Fibroblast of skin of left quadriceps (primary cell): ENCODE measurements at places on chromosomes 2 and 18.

- peak; percentile 55 for DNase-seq
Observed at GRCh38 chr2:10124538-10125045, 2.1 kb downstream of the RRM2 start.

DNA sequence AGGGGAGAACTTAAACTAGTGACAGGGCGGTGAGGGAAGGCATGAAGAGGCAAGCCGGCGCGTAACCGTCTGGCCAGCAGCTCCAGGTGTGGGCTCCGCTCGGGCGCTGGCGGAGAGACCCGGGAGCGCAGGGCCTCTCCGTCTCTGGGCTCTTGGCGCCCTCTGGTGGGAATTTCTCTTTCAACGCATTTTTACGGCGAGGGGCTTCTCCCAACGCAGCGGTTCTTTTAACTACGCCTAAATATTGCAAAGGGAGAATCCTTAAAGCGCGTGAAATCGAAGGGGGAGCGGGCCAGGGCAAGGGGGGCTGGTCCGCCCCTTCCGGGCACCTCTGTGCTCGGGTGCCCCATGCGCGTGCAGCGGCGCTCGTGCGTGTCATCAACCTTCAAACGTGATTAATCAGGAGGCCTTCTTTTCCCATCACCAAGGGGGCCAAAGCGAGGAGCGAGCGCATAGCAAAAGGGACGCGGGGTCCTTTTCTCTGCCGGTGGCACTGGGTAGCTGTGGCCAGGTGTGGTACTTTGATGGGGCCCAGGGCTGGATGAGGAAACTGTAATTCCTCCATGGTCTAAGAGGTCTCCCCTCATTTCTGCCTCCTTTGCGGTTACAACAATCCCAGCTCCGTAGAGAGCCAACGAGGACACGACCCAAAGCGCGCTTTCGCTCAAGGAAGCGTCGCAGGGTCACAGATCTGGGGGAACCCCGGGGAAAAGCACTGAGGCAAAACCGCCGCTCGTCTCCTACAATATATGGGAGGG is 762 bp upstream of the GAD1 start:
- no peak for DNase-seq

DNA sequence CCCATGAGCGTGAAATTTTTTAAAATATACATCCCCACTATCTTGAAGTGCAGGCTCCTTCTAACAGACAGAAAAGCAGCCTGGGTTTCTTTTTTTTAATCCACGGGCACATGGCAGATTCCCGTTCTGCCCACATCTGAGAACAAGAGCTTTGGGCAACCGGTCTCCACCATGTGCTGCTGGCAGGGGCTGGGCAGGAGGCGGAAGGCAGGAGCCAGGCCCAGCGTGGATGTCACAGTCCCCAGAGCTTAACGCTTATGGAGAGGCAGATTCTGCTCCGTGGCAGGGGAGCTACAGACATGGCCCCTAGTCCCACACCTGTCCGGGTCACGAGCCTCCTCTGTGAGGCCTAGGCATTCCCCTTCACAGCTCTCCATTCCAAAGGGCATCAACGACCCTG is 503.0 kb upstream of the MYT1L start:
- DNase-seq: no peak

- peak; percentile 50 for DNase-seq
Observed at GRCh38 chr2:235595422-235596010, 101.7 kb downstream of the AGAP1 start.

- DNase-seq: no peak
Observed at GRCh38 chr2:167181134-167181533, 292.9 kb downstream of the XIRP2 start.

- DNase-seq: no peak
Observed at GRCh38 chr2:73451263-73451972, 65.8 kb downstream of the ALMS1 start.

GRCh38 chr2:135742325-135742757 is 686 bp downstream of the UBXN4 start:
- DNase-seq: peak; percentile 12

DNA sequence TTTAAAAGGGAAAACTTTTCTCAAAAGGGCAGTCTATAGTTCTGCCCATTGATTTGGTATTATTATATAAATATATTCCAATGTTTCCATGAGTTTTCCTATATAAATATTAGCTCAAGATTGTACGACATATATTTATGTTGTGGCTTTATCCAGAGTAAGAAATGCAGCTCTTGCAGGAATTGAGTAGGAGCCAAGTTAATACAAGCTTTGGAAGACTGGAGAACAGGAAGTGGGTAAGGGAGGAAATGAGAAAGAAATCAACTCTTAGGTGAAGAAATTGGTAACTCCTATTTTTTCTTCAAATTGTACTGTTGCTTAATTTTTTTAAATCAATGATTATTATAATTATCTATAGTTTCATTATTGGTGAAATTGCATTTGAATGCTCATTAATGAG is 105.4 kb upstream of the FAM117B start:
- peak; percentile 55 for DNase-seq

- DNase-seq: no peak
Observed at GRCh38 chr2:191384829-191385228, 139.6 kb downstream of the MYO1B start.

- DNase-seq: no peak
Observed at GRCh38 chr2:42652086-42652485, 83.7 kb downstream of the MTA3 start.

DNA sequence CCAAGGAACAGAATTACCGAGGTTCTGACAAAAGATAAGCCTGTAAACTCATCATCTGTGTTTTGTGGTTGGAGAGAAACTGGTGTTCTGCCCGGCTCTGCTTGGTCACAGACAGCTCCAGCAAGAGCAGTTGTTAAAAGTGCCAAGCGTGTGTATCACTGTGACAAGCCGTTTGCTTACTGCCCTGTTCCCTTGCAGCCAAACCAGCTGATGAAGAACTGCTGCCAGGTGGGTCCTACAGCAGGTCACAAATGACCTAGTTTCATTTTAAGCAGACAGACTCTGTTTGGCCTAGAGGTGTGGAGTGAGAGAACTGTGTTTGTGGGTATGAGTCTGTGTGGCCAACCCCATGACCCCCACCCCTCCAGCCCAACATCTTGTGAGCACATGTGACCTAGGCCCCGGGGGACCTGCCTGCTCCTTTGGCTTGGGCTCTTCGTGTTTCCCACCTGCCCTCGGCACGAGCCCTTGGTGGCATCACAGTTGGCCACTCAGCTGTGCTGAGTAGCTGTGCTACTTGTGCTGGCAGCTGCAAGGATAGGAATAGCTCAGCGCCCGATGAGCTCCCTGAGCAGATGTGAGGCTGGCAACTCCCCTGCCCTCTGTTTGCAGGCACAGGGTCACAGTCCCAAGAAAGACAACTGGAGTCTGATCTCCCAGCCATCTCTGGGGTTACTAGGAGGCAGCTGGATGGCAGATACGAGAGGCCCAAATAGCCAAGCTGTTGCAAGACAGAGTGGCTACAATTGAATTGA is 9.7 kb downstream of the OXER1 start:
- DNase-seq: no peak

GRCh38 chr2:9740382-9741073 is 102.7 kb upstream of the TAF1B start:
- no peak for DNase-seq

- peak; percentile 76 for DNase-seq
Observed at GRCh38 chr18:44679056-44679913, 1.4 kb upstream of the SETBP1 start.

DNA sequence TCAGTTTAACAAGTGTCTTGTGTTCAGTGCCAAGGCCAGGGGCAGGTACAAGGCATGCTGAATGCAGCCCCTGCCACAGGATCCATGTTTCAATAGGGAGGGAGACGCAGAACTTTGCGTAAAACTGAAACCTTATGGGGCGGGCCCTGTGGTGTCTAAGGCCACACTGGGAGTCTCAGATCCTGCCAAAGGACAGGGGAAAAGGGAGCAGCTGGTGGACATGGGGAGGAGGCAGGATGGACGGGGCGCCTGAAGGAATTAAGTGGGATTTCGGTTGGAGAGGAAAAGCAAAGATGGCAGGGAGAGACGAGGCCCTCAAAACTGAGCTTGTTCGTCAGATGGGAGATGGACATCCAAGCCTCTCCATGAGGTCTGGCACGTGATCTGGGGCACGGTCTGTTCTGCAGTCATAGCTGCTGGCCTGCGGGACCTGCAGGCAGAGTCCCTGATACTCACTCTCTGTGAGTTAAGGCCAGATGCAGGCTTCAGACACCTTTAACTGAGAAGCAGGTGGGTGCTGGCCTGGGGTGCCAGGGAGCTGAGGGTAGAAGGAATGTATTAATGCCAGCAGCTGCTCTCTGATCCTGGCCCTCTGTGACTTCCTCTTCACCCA is 48.8 kb downstream of the TCF7L1 start:
- no peak for DNase-seq

DNA sequence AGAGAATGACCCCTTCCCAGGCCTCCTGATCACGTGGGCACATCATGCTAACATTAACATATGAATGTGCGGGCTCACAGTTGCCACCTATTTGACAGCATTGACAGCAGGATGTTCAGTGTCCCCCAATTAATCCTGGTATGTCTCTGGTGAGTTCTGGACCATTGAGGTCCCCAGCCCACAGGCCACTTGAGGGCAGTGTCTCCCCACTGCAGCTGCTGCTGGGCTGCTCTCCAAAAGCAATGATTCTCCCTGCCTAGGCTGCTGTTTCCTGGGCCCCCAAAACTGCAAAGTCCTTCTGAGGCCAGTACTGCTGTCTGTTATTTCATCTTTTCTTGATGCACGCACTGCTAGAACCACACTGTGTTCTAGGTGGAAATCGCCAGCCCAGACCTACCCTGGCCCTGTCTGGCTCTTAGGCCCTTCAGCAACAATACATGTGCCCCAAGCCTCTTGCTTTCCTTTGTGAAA is 52.7 kb upstream of the MAPK4 start:
- DNase-seq: peak; percentile 5

- no peak for DNase-seq
Observed at GRCh38 chr2:236103981-236104380, 64.2 kb downstream of the GBX2 start.

DNA sequence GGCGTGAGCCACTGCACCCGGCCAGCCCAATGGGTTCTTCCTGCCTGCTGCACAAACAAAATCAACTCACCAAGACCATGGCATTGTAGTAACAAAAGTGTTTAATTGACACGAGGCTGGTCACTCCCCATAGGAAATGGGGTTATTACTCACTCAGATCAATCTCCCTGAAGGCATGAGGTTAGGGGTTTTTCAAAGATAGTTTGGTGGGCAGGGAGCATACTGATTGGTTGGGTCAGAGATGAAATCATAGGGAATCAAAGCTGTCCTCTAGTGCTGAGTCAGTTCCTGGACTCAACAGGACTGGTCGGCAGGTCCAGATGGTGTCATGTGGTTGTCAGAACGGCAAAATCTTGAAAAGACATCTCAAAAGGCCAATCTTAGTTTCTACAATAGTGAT is 122.1 kb downstream of the TMEM17 start:
- DNase-seq: no peak

DNA sequence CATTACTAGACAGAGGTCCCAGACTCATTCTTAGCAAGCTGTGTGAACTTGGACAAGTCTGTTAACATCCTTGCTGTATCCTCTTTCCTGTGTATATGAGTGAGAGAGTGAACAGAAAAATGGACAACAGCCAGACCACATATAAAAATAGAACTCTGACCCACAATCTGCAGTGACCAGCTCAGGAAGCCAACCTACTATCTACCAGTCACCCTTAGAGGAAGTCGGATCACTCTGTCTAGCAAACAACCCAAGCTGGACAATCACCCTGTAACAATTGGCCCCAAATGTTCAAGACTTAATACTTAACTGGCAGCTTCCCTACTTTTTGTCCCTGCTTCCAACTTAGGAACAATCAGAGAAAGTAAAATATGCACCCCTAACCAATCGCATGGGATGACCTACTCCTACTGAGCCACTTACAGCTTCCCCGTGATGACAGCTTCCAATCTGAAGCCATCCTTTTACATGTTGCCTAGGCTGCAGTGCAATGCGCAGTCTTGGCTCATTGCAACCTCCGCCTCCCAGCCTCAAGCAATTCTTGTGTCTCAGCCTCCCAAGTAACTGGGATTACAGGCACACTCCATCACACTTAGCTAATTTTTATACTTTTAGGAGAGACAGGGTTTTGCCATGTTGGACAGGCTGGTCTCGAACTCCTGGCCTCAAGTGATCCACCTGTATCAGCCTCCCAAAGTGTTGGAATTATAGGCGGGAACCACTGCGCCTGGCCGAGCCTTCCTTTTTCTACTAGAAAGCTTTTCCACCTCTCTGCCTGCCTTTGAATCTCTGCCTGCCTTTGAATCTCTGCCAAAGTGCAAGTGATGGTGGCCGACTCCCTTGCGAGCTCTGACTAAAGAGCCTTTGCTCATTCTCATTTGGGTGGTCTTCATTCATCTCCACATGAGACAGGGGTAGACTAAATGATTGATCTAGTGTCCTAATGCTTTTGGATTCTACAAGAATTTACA is 158.3 kb upstream of the NDUFV2 start:
- no peak for DNase-seq

GRCh38 chr2:189221811-189222467 is 42.4 kb upstream of the COL5A2 start:
- no peak for DNase-seq

- no peak for DNase-seq
Observed at GRCh38 chr2:197706839-197707207, 1.7 kb downstream of the MARS2 start.

DNA sequence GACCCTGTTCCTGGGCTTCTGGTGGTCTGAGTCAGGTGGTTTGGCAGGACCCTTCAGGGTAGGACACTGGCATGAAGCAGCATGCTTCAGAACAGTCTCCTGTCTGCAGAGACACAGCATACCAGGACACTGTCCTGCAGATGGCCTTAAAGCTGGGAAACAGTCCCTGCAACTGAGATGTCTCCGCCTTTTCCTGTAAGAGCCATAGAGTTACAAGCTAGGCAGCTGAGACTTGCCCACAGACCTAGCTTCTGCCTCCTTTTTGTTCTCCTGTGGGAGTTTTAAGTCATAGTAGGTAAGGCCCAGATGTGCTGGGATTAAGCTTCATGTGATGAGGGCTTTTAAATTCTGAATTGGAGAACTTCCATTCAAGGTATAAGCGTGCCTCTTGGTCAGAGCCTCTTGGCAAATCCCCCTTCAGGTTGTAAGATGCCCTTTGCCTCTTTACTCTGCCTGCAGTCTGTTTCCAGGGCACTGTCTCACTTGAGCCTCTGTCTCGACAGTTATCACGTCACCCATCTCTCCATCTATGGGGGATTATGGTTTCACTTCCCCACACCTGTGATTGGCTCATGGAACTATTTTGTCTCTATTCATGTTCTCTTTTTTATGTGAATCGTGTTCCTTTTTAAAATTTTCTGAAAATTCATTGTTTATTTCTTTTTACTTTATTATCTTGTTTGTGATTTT is 51.8 kb downstream of the COA5 start:
- DNase-seq: no peak

- DNase-seq: no peak
Observed at GRCh38 chr2:152566728-152567069, 150.6 kb downstream of the PRPF40A start.

- no peak for DNase-seq
Observed at GRCh38 chr2:46230677-46231425, 66.4 kb upstream of the EPAS1 start.
